ENCODE measurements at places on chromosomes 7 and 10. TPM values are rescaled to one million over a fixed set of nuclear protein-coding genes. Genes with fewer than 3 reads are reported as not detected.
A peak's percentile ranks its signal among the peaks of the same experiment; 100 is the strongest.

The MOGAT3 gene
- not detected for total RNA-seq

The KBTBD2 gene
- 44.7 TPM for total RNA-seq

The PLEKHS1 gene
- not detected for total RNA-seq

The GPR15LG gene
- total RNA-seq: not detected

The RUFY2 gene
- total RNA-seq: 23.1 TPM

The RBM33 gene
- total RNA-seq: 62.8 TPM

The PON3 gene
- total RNA-seq: 36.4 TPM

The GIMAP7 gene
- 47.0 TPM for total RNA-seq

The FXYD4 gene
- 1.1 TPM for total RNA-seq

The OPN4 gene
- total RNA-seq: not detected

- H3K36me3 ChIP-seq: no peaks in the 10 kb centered on the region
- no peak overlapping the region for H3K4me3 ChIP-seq
- DNase-seq: no peak
- no peak overlapping the region for H3K27ac ChIP-seq
Measured at GRCh38 chr7:81333536-81333935, 414.7 kb upstream of the SEMA3C start.

DNA sequence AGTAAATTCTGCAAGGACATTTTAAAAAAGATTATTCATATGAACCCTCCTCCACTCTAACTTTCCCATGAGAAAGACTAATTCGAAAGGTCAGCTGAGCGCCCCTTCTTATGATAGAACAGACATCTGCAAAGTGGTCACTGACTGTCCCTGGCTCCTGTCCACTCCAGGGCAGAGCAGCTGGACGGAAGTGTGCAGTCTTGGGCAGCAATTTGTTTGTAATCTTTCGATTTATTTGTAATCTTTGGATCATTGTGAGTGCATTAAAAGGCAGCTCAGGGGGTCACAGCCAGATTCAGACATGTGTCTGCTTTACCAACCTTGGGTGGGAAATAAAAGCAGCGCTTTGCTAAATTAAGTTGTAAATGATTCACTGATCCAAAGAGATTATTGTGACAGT lies 158.8 kb upstream of the ADARB2 start:
- H3K4me1 ChIP-seq: no peaks in the 10 kb centered on the region
- DNase-seq: no peak
- H3K27me3 ChIP-seq: no peaks in the 10 kb centered on the region
- no peak overlapping the region for H3K4me3 ChIP-seq
- no peaks in the 10 kb centered on the region for H3K36me3 ChIP-seq

GRCh38 chr7:96080027-96080426 lies 241.9 kb downstream of the SLC25A13 start:
- no peak for DNase-seq
- H3K4me3 ChIP-seq: no peak overlapping the region
- no peak overlapping the region for H3K27ac ChIP-seq

- no peaks in the 10 kb centered on the region for H3K36me3 ChIP-seq
- no peak overlapping the region for H3K27ac ChIP-seq
- H3K4me3 ChIP-seq: no peak overlapping the region
- no peak for DNase-seq
- H3K4me1 ChIP-seq: no peaks in the 10 kb centered on the region
- no peaks in the 10 kb centered on the region for H3K27me3 ChIP-seq
Measured at GRCh38 chr7:10913457-10913856, 60.2 kb upstream of the PHF14 start.

DNA sequence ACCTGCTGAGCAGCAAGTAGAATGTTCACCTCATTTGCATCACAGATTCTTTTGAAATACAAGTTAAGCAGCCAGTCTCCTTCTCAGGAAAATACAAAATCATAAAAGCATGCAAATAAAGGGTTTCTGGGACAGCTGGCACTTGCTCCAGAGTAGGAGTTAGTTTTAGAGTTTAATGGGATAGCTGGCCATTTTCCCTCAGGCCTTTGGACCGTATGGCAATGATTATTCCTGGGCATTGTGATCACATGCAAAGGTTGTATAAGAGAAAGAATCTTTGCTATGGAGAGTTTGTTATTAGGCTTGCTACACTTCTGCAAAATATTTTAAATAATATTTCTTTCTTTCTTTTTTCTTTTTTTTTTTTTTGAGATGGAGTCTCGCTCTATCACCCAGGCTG lies 240.8 kb downstream of the CDK14 start:
- no peak for DNase-seq
- no peak overlapping the region for H3K27ac ChIP-seq
- H3K36me3 ChIP-seq: no peaks in the 10 kb centered on the region
- H3K4me1 ChIP-seq: no peaks in the 10 kb centered on the region
- H3K27me3 ChIP-seq: no peaks in the 10 kb centered on the region

GRCh38 chr10:33612551-33612950 lies 278.1 kb upstream of the NRP1 start:
- H3K36me3 ChIP-seq: no peaks in the 10 kb centered on the region
- no peaks in the 10 kb centered on the region for H3K27me3 ChIP-seq
- peak overlapping the region; percentile 4 for H3K4me3 ChIP-seq

DNA sequence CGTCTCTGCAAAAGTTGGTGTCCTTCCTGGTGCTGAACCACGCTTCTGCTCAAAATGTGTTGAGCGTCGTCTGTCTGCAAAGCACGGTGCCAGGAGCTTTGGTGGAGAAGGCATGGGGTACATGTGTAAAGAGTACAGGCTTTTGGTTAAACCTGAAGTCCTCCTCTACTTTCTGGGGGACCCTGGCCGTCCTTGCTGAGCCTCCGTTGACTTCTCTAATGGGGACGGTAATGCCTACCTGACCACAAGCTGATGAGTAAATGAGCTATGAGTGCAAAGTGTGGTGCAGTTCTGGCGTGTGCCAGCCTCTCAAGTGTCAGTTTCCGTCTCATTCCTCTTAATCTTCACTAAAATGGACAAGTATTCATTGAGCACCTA lies 527 bp upstream of the HERPUD2 start:
- H3K4me1 ChIP-seq: peaks cover 40% of the 10 kb centered on the region
- no peak for DNase-seq

- H3K27ac ChIP-seq: peak overlapping the region; percentile 83
- peak overlapping the region; percentile 52 for H3K4me3 ChIP-seq
- H3K36me3 ChIP-seq: peaks cover 11% of the 10 kb centered on the region
- H3K4me1 ChIP-seq: peaks cover 31% of the 10 kb centered on the region
- H3K27me3 ChIP-seq: no peaks in the 10 kb centered on the region
Measured at GRCh38 chr10:128048819-128049210, 77.4 kb downstream of the MKI67 start.

DNA sequence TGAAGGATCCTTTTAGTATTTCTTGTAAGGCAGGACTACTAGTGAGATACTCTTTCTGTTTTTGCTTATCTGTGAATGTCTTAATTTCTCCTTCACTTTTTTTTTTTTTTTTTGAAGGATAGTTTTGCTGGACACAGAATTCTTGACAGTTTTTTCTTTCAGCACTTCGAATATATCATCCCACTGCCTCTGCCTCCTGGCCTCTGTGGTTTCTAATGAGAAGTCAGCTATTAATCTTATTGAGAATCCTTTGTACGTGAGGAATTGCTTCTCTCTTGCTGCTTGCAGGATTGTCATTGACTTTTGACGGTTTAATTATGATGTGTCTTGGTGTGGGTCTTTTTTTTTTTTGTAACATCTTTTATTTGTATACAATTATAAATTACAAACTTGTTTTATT lies 12.6 kb upstream of the WAC start:
- DNase-seq: no peak
- no peaks in the 10 kb centered on the region for H3K27me3 ChIP-seq
- no peak overlapping the region for H3K27ac ChIP-seq
- H3K36me3 ChIP-seq: peaks cover 12% of the 10 kb centered on the region
- H3K4me1 ChIP-seq: no peaks in the 10 kb centered on the region
- H3K4me3 ChIP-seq: no peak overlapping the region

- no peaks in the 10 kb centered on the region for H3K36me3 ChIP-seq
- H3K4me1 ChIP-seq: no peaks in the 10 kb centered on the region
- H3K27me3 ChIP-seq: no peaks in the 10 kb centered on the region
- H3K4me3 ChIP-seq: no peak overlapping the region
- H3K27ac ChIP-seq: no peak overlapping the region
- DNase-seq: peak; percentile 91
Measured at GRCh38 chr7:71733107-71733870, 601.3 kb downstream of the GALNT17 start.

- no peak overlapping the region for H3K4me3 ChIP-seq
- no peak for DNase-seq
- H3K27me3 ChIP-seq: no peaks in the 10 kb centered on the region
Measured at GRCh38 chr10:34697351-34698247, 117.5 kb downstream of the PARD3 start.

GRCh38 chr10:75062506-75063299 lies 48.8 kb upstream of the SAMD8 start:
- no peak overlapping the region for H3K4me3 ChIP-seq
- no peak for DNase-seq
- no peak overlapping the region for H3K27ac ChIP-seq
- H3K4me1 ChIP-seq: no peaks in the 10 kb centered on the region

GRCh38 chr10:97329766-97330165 lies 4.8 kb downstream of the FRAT2 start:
- H3K36me3 ChIP-seq: peaks cover 18% of the 10 kb centered on the region
- H3K27ac ChIP-seq: no peak overlapping the region
- H3K4me3 ChIP-seq: no peak overlapping the region
- peaks cover 35% of the 10 kb centered on the region for H3K4me1 ChIP-seq

GRCh38 chr10:113538151-113538550 lies 14.7 kb upstream of the HABP2 start:
- no peak overlapping the region for H3K27ac ChIP-seq
- H3K4me1 ChIP-seq: no peaks in the 10 kb centered on the region
- no peaks in the 10 kb centered on the region for H3K36me3 ChIP-seq
- H3K4me3 ChIP-seq: no peak overlapping the region
- DNase-seq: no peak

GRCh38 chr10:92689663-92690210 lies at the start of gene HHEX:
TSS of gene HHEX (plus strand) at chr10:92689955. CDS start at chr10:92689987, 32 bp downstream.
- peak within 1 kb of the TSS; percentile 89 for H3K27ac ChIP-seq
- peak; percentile 90 for DNase-seq
- H3K27me3 ChIP-seq: peaks cover 10% of the 10 kb centered on the region
- peak within 1 kb of the TSS; percentile 70 for H3K4me3 ChIP-seq
- peaks cover 3% of the 10 kb centered on the region for H3K36me3 ChIP-seq
- peaks cover 5% of the 10 kb centered on the region for H3K4me1 ChIP-seq

GRCh38 chr7:99420213-99420612 lies 11.4 kb downstream of the BUD31 start:
- no peaks in the 10 kb centered on the region for H3K27me3 ChIP-seq
- H3K27ac ChIP-seq: no peak overlapping the region
- H3K4me1 ChIP-seq: no peaks in the 10 kb centered on the region
- DNase-seq: no peak
- no peak overlapping the region for H3K4me3 ChIP-seq
- H3K36me3 ChIP-seq: peaks cover 97% of the 10 kb centered on the region

GRCh38 chr7:1555813-1556543 lies at the start of gene TMEM184A:
TSS of gene TMEM184A (minus strand) at chr7:1556205. CDS start at chr7:1555484, 721 bp downstream.
- H3K27me3 ChIP-seq: no peaks in the 10 kb centered on the region
- peak within 1 kb of the TSS; percentile 10 for H3K4me3 ChIP-seq
- H3K27ac ChIP-seq: peak within 1 kb of the TSS; percentile 19
- H3K4me1 ChIP-seq: no peaks in the 10 kb centered on the region
- no peaks in the 10 kb centered on the region for H3K36me3 ChIP-seq

DNA sequence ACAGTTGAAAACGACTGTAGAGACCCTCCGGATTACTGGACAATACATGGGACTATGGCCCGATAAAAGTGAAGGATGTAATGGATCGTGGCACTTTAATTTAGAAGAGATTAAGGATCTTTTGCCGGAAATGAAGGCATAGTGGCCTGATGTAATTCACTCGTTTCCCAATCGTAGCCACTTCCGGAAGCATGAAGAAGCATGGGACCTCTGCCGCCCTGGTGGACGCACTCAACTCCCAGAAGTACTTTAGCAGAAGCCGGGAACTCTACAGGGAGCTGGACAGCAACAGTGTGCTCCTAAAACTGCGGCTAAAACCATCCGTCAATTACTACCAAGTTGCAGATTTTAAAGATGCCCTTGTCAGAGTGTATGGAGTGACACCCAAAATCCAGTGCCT lies 59.6 kb upstream of the NUPR2 start:
- peak overlapping the region; percentile 45 for H3K4me3 ChIP-seq
- no peaks in the 10 kb centered on the region for H3K36me3 ChIP-seq
- no peak for DNase-seq
- H3K4me1 ChIP-seq: no peaks in the 10 kb centered on the region

- H3K4me1 ChIP-seq: no peaks in the 10 kb centered on the region
- no peak for DNase-seq
- no peak overlapping the region for H3K4me3 ChIP-seq
Measured at GRCh38 chr7:89067048-89067447, 271.5 kb upstream of the TEX47 start.

DNA sequence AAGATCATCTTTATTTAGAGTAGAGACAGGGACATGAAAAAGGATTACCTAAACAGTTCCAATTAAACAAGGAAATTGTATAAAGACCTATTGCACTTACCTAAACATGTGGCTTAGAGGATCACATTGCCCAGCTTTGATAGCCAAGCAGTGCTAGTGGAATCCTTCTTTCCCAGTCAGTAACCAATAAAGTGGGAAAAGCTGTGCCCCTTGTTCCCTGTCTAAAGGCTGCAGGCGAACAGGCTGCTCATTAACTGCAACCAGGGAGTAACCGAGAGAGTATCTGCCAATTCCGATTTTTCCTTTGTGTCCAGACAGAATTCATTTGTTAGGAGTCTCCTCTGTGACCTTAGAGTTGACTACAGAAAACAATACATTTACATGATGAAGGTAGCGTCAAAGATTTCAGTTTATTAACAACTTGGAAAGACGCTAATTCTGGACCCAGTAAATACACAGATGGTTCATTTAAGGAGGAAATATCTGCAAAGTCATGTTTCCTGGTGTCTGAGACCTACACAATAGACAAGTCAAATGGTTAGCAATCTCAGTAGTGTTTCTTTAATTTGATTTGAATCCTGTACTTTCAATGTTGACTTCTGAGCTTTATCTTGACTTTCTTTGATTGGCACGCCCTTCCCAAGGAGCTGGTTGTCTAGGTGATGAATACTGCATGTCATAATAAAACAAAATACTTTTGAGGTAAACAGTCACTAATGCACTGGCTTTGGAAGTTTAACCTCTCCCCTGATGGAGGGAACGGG lies 57.3 kb upstream of the MET start:
- no peaks in the 10 kb centered on the region for H3K36me3 ChIP-seq
- H3K27me3 ChIP-seq: peaks cover 3% of the 10 kb centered on the region
- H3K4me3 ChIP-seq: no peak overlapping the region
- no peak for DNase-seq

GRCh38 chr7:23129036-23129435 lies 23.5 kb downstream of the KLHL7 start:
- peaks cover 40% of the 10 kb centered on the region for H3K36me3 ChIP-seq
- H3K4me1 ChIP-seq: no peaks in the 10 kb centered on the region
- H3K4me3 ChIP-seq: no peak overlapping the region
- no peak overlapping the region for H3K27ac ChIP-seq
- H3K27me3 ChIP-seq: no peaks in the 10 kb centered on the region
- no peak for DNase-seq

- H3K27me3 ChIP-seq: no peaks in the 10 kb centered on the region
- H3K4me1 ChIP-seq: peaks cover 6% of the 10 kb centered on the region
- H3K4me3 ChIP-seq: no peak overlapping the region
- no peak for DNase-seq
- H3K27ac ChIP-seq: no peak overlapping the region
Measured at GRCh38 chr7:115133248-115133647, 211.4 kb downstream of the MDFIC start.

GRCh38 chr7:99835189-99835588 lies 7.4 kb downstream of the CYP3A43 start:
- H3K36me3 ChIP-seq: no peaks in the 10 kb centered on the region
- H3K27ac ChIP-seq: no peak overlapping the region
- DNase-seq: no peak
- H3K27me3 ChIP-seq: no peaks in the 10 kb centered on the region
- peaks cover 8% of the 10 kb centered on the region for H3K4me1 ChIP-seq
- no peak overlapping the region for H3K4me3 ChIP-seq

Measured in upper lobe of right lung (tissue), 1 donor.